KG1 (cell line): ENCODE measurements at places on chromosomes 5 and 9.
A peak's percentile ranks its signal among the peaks of the same experiment; 100 is the strongest.

DNA sequence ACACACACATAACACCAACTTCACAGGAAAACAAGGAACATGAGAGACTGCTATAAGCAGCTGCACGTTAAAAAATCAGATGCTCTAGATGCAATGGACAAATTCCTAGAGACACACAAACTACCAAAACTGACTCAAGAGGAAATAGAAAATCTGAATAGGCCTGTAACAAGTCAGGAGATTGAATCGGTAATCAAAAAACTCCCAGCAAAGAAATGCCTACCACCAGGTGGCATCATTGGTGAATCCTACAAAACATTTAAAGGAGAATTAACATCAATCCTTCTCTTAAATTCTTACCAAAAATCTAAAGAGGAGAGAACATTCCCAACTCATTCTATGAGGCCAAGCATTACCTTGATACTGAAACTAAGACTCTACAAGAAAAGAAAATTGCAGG, 54.9 kb downstream of the NDST1 start:
- peak; percentile 2 for DNase-seq

DNA sequence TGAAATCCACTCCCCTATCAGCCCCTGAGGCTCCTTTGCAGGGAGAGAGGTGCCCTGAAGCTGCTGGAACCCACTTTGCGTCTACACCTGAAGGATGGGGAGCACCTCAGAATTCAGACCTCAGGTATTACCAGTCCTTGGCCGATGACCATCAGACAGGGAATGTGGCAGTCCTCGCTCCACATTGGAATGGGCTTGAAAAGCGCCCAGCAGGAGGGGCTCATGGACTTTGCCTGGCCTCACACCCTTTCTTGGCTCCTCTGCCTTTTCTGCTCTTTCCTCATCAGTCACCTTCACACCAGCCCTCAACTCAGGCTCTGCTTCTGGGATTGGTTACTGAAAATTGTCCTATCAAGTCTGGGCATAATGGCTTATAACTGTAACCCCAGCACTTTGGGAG, 83.9 kb downstream of the BARX1 start:
- no peak for DNase-seq

GRCh38 chr9:76162086-76162730, 232.0 kb downstream of the RFK start:
- DNase-seq = no peak

DNA sequence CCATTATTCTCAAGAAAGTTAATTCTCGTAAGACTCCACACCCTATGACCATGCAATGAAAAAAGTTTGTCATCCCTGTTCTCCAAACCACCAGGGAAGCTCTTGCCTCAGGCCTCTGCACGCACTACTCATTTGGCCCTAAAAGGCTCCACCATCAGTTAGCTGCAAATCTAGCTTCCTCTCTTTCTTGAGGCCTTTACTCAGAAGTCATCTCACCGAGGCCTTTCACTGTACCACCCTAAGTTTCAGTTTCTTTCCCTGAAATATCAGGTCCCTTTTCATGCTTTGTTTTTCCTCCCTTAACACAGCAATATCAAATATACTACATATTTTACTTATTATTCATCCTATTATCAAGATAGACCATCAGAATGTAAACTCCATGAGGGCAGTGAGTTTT, 39.1 kb downstream of the OXCT1 start:
- no peak for DNase-seq

DNA sequence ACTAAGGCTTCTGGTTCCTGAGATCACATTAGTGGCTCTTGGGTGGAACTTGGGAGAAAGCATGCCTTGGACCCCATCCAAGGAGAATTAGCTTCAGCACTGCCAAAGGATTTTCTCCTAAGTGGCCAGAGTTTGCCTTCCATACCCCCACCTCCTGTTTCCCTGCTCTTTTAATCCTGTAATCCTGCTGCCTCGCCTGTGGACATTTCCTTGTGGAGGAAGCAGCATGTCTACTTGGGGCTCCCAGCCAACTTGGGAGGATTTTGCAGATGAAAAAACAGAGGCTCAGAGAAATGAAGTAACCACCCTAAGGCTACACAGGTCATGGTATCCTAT, 1.6 kb downstream of the ARSI start:
- DNase-seq = no peak

- DNase-seq = no peak
Observed at GRCh38 chr5:117143406-117143805, 568.8 kb upstream of the SEMA6A start.

DNA sequence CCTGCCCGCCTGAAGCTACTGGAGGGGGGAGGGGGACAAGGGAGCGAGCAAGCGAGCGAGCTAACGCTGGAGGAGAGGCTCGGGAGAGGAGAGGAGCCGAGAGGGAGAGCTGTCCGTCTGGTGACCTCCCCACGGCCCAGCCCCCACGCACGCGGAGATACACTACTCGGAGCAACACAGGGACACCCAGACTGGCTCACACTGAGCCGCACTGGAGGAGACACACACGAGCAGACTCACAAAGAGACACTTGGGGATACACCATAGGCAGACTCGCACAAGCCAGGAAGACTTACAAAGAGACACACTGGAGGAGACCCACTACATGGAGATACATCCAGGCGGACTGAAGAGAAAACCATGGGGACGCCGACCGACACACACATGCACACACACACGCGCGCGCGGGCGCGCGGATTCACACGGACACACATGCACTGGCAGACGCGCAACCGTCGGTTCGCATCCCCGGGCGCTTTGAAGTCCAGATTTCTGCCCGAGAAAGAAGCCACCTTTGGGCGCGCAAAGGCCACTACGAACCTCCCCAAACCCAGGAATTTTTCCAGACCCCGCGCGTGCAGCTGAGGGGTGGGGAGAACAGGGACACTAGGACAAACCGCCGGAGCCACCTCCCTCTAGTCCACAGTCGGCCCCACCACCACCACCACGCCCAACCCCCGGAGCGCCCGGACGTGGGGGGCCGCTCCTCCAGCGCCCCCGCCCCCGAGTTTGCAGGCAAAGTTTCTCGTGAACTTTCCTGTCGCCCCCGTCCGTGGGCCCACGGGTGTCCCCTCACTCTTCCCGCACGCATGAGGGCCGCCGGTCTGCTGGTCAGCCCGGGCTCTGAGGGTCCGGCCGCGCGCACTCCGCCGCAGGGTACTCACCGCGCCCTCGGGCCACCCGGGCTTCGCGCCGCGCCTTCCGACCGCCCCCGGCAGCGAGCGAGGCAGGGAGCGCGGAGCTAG, 571 bp downstream of the CNTFR start:
- no peak for DNase-seq

DNA sequence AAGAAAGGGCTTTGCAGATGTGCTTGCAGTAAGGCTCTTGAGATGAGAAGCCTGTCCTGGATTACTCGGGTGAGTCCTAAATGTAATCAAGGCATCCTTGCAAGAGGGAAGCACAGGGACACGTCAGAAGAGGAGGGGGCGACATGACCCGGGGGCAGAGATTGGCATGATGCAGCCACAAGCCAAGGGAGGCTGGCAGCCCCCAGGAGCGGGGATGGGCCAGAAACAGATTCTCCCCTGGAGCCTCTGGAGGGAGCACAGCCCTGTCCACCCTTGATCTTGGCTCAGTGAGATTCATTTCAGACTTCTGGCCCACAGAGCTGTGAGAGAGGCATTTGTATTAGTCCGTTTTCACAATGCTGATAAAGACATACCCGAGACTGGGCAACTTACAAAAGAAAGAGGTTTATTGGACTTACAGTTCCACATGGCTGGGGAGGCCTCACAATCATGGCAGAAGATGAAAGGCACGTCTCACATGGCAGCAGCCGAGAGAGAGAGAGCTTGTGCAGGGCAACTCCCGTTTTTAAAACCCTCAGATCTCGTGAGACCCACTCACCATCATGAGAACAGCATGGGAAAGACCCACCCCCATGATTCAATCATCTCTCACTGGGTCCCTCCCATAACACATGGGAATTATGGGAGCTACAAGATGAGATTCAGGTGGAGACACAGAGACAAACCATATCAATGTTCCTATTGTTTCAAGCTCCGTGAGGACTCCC, 76.1 kb downstream of the ADAMTS2 start:
- no peak for DNase-seq

- DNase-seq = no peak
Observed at GRCh38 chr5:98333921-98334320, 439.5 kb upstream of the RGMB start.

GRCh38 chr5:16837305-16837704, 98.8 kb downstream of the MYO10 start:
- no peak for DNase-seq

GRCh38 chr9:132044176-132044875, 35.3 kb downstream of the MED27 start:
- no peak for DNase-seq

DNA sequence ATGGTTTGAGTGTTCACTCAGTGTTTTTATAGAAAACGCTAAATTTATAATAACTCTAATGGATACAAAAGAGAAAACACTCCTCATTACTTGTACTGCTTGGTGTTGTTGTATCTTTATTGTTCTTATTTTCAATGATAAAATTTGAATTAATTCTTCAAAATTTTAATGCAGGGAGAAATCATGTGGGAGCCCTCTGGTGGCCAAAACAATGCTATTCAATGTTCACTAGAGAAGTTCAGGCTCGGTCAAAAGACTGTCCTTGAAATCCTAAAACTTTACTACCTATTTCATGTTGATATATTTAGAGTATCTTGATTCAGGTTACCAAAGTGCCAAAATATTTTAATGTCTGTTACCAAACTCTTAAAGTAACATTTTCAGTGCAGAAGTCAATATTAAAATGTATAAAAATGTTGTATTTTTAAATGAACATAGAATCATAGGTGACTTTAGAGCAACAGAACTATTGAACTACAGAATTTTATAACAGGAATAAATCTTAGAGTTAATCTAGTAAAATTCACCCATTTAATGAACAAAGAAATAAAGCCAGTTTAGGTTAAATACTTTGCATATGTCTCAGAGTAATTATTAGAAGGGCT, 1259.8 kb downstream of the PTPRD start:
- DNase-seq = no peak

DNA sequence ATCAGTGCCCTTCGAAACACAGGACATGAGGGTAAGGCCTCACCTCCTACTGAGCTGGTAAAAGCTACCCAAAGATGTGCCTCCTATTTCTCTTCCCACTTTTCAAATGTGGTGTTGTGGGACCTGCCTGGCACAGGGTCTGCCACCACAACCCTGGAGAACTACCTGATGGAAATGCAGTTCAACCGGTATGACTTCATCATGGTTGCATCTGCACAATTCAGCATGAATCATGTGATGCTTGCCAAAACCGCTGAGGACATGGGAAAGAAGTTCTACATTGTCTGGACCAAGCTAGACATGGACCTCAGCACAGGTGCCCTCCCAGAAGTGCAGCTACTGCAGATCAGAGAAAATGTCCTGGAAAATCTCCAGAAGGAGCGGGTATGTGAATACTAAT, 1.9 kb downstream of the IRGM start:
- no peak for DNase-seq

- no peak for DNase-seq
Observed at GRCh38 chr5:170483701-170484458, 19.9 kb upstream of the KCNIP1 start.

DNA sequence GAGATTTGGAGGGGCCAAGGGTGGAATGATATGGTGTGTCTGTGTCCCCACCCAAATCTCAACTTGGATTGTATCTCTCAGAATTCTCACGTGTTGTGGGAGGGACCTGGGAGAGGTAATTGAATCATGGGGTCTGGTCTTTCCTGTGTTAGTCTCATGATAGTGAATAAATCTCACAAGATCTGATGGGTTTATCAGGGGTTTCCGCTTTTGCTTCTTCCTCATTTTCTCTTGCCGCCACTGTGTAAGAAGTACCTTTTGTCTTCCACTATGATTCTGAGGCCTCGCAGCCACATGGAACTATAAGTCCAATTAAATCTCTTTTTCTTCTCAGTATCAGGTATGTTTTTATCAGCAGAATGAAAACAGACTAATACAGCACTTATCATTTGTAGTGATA, 29.5 kb upstream of the SPIN1 start:
- DNase-seq = no peak

GRCh38 chr9:126097679-126098078, 228.9 kb upstream of the MVB12B start:
- no peak for DNase-seq
